ENCODE measurements at places on chromosomes 6 and 20. TPM values are rescaled to one million over a fixed set of nuclear protein-coding genes. Genes with fewer than 3 reads are reported as not detected.

- DNase-seq, result no peak
Observed at GRCh38 chr6:137099689-137100403, 55.1 kb upstream of the IL20RA start.

- no peak for DNase-seq
Observed at GRCh38 chr6:39945626-39946025, 11.4 kb upstream of the MOCS1 start.

TTK gene
- polyA plus RNA-seq, result 8.3 TPM

MLN gene
- not detected for polyA plus RNA-seq

DNA sequence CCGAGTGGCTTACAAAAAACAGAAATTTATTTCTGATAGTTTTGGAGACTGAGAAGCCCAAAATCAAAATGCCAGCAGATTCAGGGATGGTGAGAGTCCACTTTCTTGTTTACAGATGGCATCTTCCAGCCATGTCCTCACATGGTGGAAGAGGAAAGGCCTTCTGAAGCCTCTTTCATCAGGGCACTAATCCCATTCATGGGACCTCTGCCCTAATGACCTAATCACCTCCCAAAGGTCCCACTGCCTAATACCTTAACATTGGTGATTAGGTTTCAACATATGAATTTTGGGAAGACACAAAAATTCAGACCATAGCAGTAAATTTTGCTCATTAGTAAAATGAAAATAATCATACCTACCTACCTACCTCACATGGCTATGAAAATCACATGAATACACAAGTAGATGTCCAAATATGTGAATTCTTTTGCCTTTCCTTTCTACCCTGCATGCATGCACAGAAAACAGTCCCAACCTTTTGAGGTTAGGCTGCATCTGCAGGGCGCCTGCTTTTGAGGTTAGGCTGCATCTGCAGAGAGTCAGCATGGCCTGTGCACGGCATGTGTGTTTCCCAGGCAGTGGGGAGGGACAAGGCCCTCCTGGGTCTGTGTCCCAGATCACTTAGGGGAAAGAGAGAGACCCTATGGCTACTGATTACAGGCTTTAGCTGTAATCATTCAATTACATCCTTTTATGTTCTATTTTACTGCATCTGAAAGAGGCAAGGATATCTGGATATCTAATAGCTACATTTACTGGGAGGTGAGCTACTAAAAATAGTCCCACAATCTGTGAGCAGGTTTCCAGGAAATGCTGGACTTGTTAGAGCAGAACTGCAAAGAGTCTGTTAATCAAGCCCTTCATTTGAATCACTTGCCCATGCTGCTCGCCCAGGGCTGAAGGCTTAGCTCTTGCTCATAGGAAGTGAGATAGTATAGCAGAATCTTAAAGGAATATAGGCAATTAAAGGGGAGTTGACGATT is 497.7 kb upstream of the MARCKS start:
- DNase-seq, result no peak

DNA sequence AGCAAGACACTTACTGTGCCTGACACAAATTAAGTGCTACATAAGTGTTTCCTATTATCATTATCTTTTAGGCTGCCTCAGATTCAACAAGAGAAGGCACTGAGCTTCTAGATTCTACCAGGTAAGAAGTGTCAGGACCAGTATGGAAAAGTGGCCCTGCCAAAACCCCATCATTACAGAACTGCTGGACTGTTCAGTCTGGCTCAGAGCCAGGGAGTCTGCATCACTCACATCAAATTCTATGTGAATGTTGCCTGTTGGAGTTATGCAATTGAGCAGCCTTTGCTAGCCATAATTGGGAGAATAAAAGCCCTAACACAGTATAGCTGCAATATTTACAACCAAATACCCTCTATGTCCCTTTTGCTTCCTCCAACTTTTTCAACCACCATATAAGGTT is 70.9 kb downstream of the ATG5 start:
- DNase-seq, result no peak

Data from muscle of arm (tissue), 14 donors.